ENCODE measurements at places on chromosomes 11 and 22.
A peak's percentile ranks its signal among the peaks of the same experiment; 100 is the strongest.

DNA sequence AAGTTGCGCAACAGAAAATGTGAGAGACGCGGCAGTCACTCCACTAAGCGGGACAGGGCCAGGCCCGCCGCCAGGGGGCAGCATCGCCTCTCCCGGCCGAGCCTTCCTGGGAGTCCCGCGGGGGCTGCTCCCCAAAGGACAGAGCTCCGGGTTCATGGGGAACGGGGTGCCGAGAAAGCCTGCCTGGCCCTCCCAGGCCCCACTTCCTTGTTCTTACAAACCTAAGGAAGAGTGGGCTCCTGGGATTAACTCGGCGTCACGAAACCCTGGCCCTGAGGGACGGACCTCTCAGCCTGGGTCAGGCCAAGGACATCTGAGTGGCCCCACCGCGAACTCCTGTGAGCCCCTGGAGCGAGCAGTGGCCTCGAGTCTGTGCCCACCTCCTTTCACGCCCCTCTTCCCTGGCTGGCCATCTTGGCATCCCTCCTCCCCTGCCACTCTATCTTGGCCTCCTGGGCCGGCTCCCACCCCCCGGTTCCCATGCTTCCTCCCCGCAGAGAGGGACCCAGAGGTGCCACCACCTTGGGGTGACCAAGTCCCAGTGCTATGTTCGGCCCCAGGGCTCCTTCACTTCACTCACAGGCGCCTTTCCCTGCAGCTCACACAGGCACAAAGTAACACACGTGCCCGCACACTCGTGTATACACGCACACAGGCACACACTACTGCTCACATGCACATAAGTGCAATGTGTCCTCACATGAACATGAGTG, 99.9 kb upstream of the FGF3 start:
- peak; percentile 57 for DNase-seq

DNA sequence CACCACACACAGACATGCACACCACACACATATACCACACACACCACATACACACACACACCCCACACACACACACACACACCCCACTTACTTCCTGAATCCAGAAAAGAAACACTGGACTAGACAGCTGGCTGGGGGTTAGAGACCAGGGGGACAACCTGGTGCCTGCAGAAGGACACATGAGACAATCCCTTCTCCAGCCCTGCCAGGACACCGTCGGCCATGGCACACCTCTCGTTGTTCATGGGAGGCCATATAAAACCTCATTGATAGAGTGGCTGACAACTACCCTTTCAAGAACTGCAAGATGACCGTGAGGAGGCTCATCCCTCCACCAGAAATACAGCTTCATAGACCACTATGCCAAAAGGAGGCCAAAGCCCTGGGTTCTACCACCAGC, 54.3 kb downstream of the IGSF9B start:
- DNase-seq = no peak

GRCh38 chr22:24841261-24841660, 35.2 kb downstream of the SGSM1 start:
- no peak for DNase-seq

DNA sequence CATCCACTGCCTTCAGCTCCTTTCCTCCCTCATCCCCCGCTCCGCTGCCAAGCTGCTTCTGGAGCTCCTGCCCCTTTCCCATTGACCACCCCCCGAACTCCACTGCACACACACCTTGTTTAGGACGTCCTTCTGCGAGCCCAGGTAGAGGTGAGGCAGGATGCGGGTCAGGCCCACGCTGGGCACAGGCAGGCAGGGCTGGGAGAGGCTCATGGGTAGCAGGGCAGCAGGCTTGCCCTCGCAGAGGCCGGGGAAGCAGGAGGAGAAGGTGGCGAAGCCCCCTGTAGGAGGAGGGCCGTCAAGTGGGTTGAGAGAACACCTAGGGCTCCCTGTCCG, 13.3 kb downstream of the DUSP8 start:
- DNase-seq = no peak

GRCh38 chr11:64885367-64886286, 7.2 kb upstream of the EHD1 start:
- DNase-seq = no peak

DNA sequence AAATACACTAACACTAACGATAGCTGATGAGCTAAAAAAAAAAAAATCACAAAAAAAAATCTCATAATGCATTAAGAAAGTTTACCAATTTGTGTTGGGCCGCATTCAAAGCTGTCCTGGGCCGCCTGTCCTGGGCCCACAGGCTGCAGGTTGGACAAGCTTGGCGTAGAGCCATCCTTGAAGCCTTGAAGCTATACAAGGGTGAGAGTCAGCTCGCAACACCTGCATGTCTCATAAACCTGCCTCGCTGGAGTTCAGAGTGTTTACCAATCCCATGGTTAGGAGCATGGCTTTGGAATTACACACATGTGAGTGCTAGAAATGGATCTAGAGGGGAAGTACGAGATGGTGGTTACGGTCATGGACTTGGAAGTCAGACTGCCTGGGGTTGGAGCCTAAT, 453.7 kb downstream of the INSC start:
- no peak for DNase-seq

- no peak for DNase-seq
Observed at GRCh38 chr11:80432057-80432456, 991.2 kb upstream of the TENM4 start.

DNA sequence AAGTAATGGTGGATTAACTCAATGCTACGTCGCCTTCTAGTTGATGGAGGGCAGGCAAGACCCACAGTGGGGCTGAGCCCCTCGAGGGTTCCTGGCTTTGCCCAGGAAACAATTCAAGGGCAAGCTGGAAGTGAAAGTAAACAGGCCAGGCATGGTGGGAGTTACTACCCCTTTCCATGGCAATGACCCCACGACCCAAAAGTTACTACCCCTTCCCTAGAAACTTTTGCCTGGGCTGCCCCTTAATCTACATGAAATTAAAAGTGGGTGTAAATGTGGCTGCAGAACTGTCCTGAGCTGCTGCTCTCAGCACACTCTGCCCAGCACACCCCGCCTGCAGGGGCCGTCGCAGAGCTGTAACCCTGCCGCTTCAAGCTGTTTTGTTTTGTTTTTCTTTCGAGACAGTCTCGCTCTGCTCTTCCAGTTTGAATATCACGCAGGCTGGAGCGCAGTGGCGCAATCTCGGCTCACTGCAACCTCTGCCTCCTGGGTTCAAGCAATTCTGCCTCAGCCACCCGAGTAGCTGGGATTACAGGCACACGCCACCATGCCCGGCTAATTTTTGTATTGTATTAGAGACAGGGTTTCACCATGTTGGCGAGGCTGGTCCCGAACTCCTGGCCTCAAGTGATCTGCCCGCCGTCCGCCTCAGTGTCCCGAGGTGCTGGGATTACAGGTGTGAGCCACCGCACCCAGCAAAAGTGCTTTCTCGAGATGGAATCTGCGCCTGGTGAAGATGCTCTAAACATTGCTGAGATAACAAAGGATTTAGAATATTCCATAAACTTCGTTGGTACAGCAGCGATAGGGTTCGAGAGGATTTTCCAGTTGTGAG, 5.9 kb upstream of the RNH1 start:
- no peak for DNase-seq

GRCh38 chr11:2888266-2888968, 2.8 kb upstream of the CDKN1C start:
- DNase-seq = peak; percentile 91

DNA sequence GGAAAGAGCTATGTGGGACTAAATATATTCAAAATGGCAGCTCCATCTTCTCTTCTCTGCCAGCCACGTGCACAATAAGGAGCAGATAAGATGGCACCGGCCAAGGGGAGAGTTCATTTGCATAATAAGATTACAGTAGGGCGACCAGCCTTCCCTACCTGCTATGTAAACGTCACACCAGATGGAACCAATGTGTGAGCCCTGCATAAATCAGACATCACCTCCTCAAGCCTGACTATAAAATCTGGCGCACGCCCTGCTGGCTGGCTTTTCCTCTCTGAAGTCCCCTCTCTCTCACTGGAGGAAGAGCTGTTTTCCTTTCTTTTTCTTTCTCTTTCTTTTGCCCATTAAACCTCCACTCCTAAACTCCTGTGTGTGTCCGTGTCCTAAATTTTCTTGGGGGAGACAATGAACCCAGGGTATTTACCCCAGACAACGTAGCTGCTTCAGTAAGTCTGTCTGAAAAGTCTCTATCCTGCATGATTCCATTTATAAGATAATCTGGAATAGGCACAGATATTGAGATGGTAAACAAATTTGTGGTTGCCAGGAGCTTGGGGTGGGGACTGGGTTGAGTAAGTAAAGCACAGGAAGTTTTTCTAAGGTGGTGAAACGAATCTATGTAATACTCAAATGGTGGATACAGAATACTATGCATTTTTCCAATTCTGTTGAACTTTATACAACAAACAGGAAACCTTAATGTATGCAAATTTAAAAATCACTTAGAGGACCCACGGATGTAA, 670.0 kb upstream of the KIRREL3 start:
- DNase-seq = no peak

GRCh38 chr11:119187123-119187892, 2.0 kb downstream of the NHERF4 start:
- no peak for DNase-seq

- no peak for DNase-seq
Observed at GRCh38 chr11:116813170-116813569, 9.9 kb downstream of the APOA4 start.

DNA sequence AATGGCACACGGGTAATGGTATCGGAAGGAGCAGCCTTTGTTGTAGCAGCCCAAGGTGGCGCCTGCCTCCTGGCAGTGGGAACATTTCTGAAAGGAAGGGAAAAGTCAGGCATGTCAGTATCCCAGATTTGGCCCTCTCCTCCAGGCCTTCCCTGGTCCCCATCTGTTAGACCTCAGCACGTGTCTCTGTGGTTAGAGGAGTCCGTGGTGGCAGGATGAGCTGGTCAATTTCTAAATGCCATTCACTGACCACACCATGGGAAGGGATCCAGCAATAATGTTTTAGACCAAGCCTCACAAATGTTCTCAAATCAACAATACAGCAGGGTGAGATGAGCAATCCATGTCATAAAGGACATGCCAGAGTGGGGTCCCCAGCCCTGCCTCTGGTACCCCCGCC, 49.0 kb upstream of the CYP2D6 start:
- DNase-seq = no peak

GRCh38 chr22:35308480-35309021, 8.9 kb downstream of the TOM1 start:
- DNase-seq = peak; percentile 31

DNA sequence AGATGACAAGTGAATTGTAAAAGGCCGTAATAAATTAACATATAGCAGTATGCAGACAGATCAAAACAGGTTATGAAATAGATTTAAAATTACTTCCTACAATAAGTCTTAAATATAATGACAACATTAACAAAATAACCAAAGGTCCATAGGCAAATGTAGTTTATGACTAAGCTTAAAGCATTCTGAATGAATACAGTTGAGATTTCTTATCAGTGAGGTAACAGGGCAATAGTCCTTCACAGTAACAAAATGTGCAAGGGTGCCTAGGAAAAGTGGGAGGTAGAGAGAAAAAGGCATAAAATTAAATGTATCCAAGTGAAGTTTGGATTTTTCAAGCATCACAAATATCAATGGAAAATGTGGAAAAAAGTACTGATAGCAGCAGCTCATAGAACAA, 20.9 kb upstream of the P4HA3 start:
- no peak for DNase-seq

DNA sequence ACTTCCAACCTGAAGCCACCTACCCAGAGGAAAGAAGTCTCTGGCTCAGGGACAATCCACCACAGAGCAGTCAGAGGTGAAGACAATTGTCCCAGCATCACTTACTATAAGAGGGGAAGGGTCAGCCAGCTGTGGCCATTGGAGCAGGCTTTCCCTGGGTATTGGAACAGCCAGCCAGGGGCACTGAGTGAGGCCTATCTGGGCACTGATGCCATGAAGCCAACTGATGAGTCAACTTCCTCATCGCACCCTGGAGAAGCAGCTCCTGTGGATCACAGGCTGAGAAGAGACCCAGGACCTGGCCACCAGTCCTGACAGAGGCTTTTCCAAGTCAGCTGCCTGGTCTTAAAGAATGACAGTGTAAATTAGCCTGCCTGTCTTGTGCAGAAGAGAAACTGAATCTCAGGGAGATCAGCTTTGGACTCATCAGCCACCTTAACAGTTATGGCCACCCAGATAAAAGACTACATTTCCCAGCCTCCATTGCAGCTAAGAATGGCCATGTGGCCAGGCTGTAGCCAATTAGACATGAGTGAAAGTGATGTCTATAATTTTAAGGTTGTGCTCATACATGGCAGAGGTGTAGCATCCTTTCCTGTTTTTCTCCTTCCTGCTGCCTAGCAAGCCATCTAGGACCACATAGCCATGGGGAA, 19.0 kb downstream of the CHST1 start:
- peak; percentile 52 for DNase-seq

GRCh38 chr11:45541693-45542434, 123.6 kb downstream of the CHST1 start:
- DNase-seq = no peak

- DNase-seq = no peak
Observed at GRCh38 chr11:540583-541432, 3.5 kb downstream of the LRRC56 start.

- DNase-seq = peak; percentile 76
Observed at GRCh38 chr22:44625981-44626687, 75.9 kb upstream of the PRR5 start.

GRCh38 chr11:116771935-116772334, 852 bp downstream of the BUD13 start:
- DNase-seq = no peak

DNA sequence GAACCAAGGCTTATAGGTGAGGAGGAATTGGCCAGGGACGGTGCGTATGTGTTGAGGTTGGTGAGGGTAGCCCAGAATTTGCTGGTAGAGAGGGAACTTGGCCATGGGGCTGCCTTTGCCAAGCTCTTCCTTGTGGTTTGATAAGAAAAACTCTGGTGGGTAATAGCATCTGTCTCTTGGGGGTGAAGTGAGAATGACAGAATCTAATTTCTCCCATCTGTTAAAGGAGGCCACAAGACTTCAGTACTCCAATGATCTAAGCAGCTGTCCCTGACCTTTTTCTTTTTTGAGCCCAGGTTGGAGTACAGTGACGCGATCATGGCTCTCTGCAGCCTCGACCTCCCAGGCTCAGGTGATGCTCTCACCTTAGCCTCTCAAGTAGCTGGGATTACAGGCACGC, 36.0 kb upstream of the PICK1 start:
- no peak for DNase-seq

GRCh38 chr11:67045314-67045713, 11.3 kb upstream of the RHOD start:
- no peak for DNase-seq

DNA sequence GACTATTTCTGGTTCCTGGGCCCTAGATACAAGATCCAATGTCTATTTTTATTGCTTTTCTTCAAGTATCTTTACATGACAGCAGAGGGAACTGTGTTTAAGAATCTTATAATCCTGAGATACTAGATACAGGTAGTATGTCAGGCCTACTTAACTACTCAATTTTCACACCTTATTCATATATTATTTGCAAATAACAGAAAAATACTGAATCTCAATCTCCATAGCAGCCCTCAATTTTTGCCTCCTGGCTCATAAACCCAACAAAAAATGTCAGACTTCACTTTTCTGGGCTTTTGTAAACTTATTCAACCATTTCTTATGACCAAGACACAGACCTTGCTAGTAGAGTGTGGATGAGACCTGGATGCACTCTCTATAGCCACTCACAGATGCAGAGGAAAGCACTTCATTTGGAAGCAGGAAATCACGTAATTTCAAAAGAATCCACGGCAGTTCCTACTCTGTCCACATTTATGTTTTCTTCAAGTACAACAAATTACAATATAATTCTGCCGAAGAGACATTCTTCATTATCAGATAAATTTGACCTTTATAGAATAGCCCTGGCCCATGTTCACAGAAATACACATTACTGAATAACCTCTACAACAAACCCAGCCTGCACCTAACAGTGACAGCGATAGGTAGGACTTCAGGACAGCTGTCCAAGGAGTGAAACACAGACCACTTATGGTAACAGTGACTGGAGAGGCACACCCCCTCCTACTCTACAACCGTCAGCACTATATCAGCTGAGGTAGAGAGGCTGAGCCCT, 62.0 kb upstream of the YPEL1 start:
- no peak for DNase-seq
